ENCODE measurements at places on chromosomes 4 and X. TPM values are rescaled to one million over a fixed set of nuclear protein-coding genes. Genes with fewer than 3 reads are reported as not detected.

The MAGEE1 gene
- 3.8 TPM for total RNA-seq

The BBS7 gene
- total RNA-seq, result 12.5 TPM

The USP27X gene
- total RNA-seq, result 3.4 TPM

The SSX4B gene
- not detected for total RNA-seq

The UCP1 gene
- total RNA-seq, result not detected

The DKK2 gene
- total RNA-seq, result 20.2 TPM

The CDKL2 gene
- total RNA-seq, result 12.5 TPM

The AMOT gene
- total RNA-seq, result 7.5 TPM

The TKTL1 gene
- total RNA-seq, result not detected

The TCEAL7 gene
- 3.5 TPM for total RNA-seq

The ZIC3 gene
- total RNA-seq, result not detected

The CLNK gene
- total RNA-seq, result 0.15 TPM

The KLF8 gene
- total RNA-seq, result 13.8 TPM

The ZFP92 gene
- 2.9 TPM for total RNA-seq

The GPR143 gene
- total RNA-seq, result 1.1 TPM

The NR0B1 gene
- total RNA-seq, result not detected

The PAGE2B gene
- total RNA-seq, result not detected

The GAGE13 gene
- total RNA-seq, result not detected

The STK32B gene
- total RNA-seq, result 0.90 TPM

The ARR3 gene
- total RNA-seq, result not detected

The YY2 gene
- total RNA-seq, result 1.6 TPM

The BBS12 gene
- total RNA-seq, result 2.5 TPM

The MAEA gene
- 43.8 TPM for total RNA-seq

The GAGE12J gene
- not detected for total RNA-seq

The TRIML2 gene
- not detected for total RNA-seq

The RHOXF1 gene
- total RNA-seq, result not detected

The IL1RAPL1 gene
- not detected for total RNA-seq

The ZFX gene
- 40.4 TPM for total RNA-seq

The LDOC1 gene
- 21.6 TPM for total RNA-seq

The LAMP2 gene
- total RNA-seq, result 160 TPM

The TACC3 gene
- 20.3 TPM for total RNA-seq

The MAGEC2 gene
- total RNA-seq, result not detected

The RNF128 gene
- 20.8 TPM for total RNA-seq

The KLHL4 gene
- total RNA-seq, result 3.4 TPM

The CD38 gene
- total RNA-seq, result 21.0 TPM

The CLGN gene
- total RNA-seq, result 0.55 TPM

The STPG2 gene
- 0.76 TPM for total RNA-seq

The S100G gene
- not detected for total RNA-seq

The SNCA gene
- total RNA-seq, result 6.6 TPM

The CLCN5 gene
- total RNA-seq, result 19.5 TPM

The EDA2R gene
- 7.9 TPM for total RNA-seq

The FTSJ1 gene
- total RNA-seq, result 33.7 TPM

The CRMP1 gene
- 5.4 TPM for total RNA-seq

The NUP62CL gene
- total RNA-seq, result 1.1 TPM

The FRAS1 gene
- 15.3 TPM for total RNA-seq

The GDPD2 gene
- not detected for total RNA-seq
